ENCODE measurements at places on chromosomes 2 and 18.

GRCh38 chr2:218988650-218989049, 3.7 kb upstream of the FEV start:
- no peak for DNase-seq

DNA sequence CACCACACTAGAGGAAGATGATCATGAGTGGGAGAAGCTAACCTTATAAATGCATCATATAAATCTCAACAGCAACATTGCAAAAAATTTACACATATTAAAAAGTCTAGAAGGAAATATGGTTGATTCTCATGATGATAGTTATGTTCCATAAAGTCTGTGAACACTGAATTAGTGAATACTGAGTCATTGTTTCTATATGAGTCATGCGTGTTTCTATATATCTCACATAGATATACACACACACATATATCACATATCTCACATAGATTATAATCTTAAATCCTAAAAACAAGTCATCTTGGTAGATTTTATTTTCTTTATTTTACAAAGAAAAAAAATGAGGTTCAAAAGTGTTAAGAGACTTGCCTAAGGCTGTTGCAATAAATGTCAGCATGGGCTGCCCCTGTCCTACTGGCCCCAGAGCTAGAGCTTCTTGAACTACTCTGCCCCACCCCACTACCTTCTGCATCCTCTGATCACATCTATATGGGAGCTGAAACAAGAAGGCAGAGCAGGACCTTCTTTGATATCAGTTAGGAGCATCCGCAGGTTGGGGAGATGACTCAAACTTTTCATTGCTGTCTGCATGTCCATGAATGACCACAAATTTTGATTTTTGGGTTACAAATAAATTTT, 81.8 kb upstream of the ADAM23 start:
- DNase-seq: no peak

DNA sequence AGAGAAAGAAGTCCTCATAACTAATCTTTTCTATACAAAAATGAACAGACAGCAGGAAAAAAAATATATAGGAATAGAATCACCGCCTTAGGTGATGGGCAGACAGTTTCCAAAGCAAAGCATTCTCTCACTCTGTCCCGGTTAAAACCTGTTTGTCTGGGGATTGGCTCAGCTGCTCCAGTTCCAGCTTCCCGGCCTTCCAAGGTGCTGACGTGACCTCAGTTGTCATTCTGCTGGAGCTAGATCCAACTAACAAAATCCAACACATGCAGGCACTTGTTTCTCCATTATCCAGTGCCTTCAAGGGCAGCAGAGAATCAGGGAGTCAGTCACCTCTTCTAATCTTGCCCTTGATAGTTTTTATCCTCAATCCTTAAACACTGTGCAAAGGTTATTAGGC, 52.8 kb downstream of the IKZF2 start:
- no peak for DNase-seq

DNA sequence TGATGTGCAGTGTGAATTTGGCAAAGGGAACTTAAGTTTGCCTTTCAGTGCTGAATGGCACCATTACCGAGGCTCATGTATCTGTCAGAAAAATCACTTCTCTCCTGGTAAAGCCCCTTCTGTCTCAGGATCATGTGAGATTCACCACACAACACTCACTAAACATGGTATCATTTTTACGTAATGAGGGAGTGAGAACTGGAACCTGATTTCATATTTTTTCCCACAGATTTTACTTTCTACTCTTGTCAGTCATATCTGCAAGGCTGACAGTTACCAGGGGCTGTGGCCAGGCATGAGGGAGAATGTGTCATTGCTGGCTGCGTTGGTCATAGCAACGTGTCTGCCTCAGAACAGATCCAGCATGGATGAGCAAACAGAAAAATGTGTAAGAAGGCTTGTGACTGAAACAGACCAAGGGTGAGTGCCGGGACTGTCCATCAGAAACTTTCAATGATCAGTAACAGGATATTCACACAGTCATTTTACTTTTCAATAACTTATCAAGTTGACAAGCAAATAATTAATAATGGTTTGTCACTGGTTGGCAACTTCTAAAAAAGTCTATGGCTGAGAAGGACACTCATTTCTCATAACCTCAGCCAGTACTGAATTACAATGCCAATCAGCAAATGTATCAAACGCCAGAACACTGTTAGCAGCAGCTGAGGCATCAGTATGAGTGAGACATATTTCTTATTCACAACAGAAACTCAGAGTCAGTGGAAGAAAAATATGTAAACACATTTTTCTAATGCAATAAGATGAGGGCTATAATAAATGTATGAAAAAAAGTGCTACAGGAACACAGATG, 100.5 kb downstream of the CDC42EP3 start:
- no peak for DNase-seq

DNA sequence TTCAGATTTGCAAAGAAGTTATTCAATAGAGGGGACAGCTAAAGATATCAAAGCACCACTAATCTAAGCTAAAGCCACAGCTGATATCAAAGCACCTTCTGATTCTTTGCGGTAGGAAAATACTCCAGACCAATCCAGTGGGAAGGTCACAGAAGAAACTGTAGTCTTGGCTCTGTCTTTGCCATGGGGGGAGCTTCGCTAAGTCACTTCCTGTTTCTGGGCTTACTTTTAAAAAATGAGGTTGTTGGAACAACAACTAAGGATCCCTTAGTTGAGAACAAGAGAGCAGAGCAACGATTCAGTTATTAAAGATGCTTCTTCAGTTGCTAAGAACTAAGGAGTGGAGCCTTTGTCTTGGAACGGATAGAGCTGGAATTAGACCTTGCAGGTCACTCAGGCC, 12.2 kb downstream of the LPIN1 start:
- no peak for DNase-seq

DNA sequence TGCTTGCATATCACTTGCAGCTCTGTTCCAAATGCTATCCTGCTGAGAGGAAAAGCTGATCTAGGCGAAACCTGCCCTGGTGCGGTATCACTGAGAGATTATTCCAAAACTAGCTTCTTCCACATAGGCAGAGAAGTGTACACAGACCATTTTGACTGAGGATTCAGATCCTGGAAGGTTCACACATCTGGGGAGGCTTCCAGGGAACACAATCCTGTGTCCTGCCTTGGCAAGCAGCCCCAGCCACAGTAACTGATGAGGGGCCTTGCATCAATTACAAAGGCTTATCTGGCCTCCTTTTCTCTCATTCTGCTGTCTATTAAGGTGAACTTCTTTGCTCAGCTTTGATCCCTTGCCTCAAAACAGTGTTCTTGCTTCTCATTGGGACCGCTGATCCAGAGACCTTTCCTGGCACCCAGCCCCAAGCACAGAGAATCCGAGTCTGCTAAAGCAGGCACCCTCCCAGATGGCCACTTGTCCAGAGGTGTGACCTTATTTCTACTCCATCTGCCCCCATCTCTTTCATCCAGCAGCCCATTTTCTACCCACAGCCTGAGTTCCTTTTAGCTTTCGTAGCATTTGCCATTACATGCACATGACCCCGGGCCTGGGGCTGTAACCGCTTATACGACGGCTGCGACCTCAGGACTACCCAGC, 52.3 kb upstream of the ZFP36L2 start:
- DNase-seq: no peak

GRCh38 chr18:45686891-45687611, 36.9 kb upstream of the SLC14A1 start:
- peak; percentile 71 for DNase-seq

GRCh38 chr2:11647834-11648600, 22.0 kb downstream of the NTSR2 start:
- DNase-seq: no peak

GRCh38 chr18:6795307-6795706, 65.8 kb downstream of the ARHGAP28 start:
- DNase-seq: no peak

GRCh38 chr2:74513605-74514367, 464 bp upstream of the TLX2 start:
- DNase-seq: no peak

DNA sequence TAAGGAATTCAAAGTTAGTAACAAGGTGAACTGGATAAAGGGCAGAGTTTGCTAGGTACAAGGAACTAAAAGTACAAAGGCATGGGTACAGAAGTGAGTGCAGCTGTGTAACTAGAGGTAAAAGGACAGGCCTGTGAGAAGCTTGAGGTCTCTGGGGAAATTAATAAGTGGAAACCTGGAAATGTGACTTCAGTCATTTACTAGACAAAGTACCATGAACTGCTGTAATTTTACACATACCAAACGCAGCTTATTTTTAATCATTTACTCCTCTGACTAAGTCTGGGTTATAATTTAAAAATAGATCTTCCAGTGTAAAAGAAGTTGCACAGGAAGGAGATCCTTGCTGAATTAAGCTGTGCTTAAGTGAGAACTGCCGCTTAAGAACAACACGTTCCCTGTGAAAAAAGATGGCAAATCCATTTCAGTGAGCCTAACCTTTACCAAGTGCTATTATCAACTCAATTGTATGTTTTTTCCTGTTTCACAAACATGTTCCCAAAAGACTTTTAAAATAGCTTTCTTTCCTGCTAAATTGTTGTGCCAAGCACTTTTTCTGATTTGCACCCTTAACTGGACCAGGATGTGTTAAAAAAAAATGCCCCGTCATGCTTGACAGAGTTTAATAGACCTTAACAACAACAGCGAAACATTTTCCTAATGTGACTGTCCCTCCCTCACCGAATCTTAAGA, 44.3 kb downstream of the CALCRL start:
- DNase-seq: no peak

- no peak for DNase-seq
Measured at GRCh38 chr18:69177702-69178101, 223.0 kb upstream of the DOK6 start.

DNA sequence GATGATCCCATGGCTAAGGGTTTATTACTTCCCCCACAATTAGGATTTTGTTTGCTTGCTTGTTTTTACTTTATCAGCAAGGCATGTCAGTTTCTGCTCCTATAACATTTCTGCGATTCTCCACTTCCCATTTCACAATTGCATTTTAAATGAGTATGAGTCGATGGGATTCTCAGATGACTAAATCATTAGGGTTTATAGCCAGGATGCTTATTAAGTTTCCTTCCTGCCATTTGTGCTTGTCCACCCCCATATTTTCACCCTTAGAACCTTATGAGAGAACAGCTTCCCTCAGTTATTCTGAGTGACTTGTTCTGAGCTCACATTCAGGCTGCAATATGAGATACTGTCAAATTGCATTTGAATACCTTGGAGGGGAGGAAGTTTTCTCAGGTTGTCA, 37.9 kb upstream of the C1GALT1C1L start:
- no peak for DNase-seq

DNA sequence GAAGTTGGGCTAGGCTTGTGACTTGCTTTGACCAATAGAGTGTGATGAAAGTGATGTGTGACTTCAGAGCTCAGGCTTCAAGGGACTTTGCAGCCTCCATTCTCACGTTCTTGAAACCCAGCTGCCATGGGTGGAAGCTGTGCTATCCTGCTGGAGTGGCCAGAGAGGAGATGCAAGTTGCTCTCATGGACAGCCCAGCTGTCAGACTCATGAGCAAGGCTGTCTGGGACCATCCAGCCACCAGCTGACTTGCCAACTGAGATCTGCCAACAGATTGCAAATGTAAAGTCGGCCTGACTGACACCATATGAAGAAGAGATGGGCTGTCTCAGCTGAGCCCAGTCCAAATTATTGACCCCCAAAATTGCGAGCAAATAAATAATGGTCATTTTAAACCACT, 226.4 kb upstream of the CXCR4 start:
- no peak for DNase-seq

DNA sequence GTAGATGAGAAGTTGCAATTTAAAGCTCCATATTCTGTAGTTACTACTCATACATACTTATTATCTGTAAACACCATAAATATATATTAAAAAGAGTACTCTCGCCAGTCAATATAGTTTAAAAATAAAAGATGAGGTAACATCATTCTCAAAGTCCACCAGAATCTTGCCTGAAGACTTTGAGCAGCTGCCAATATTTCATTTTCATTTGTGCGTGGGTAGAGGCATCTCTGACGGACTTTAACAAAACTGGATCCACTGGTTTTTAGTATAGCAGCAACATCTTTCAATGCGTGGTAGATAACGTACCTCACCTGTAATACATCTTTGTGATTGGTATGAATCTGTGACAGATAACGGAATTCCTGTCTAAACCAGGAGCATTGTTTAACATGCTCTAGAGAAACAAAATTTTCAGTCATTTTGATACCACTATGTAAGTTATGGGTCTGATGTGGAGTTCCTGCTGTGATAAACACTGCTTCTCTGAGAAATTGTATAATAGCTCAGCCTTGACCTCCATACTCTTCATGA, 45.0 kb downstream of the WDR75 start:
- DNase-seq: no peak

DNA sequence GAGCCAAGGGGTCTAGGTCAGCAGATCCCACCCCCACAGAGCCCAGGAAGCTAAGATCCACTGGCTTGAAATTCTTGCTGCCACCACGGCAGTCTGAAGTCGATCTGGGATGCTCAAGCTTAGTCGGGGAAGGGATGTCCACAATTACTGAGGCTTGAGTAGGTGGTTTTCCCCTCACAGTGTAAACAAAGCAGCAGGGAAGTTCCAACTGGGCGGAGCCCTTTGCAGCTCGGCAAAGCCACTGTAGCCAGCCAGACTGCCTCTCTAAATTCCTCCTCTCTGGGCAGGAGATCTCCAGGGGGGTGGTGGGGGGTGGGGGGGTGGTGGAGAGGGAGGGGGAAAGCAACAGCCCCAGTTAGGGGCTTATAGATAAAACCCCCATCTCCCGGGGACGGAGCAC, 419.5 kb downstream of the NUP35 start:
- no peak for DNase-seq

DNA sequence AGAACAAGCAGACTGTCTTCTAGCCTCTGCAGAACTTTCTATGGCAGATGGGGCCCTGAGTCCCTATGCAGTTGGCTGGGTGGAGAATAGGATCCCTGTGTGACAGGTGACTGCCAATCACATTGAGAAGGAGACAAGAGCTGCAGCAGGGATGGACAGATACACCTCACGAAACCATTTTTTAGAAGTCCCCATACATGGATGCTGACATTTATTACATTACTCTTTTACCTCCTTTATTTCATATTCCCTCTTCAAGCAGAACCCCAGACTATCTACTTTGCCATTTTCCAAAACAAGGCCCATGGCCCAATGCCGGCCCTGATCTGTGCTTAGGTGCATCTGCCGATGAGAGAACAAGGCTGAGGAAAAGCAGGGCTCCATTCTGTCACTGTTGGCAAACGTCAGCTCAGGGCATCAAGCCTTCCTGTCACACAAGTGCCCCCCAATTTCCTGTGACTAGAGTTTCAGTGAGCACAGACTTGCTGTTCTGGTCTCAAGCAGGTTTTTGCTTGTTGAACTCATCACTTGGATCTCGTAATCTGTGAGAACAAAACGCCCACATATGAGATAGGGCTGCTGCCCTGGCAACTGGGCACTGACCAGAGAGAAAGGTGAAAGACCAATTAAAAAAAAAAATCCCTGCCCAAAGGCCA, 35.8 kb downstream of the LOXHD1 start:
- DNase-seq: no peak
